Tibial nerve (tissue), 4 donors: ENCODE measurements at places on chromosomes 2 and 18. TPM values are rescaled to one million over a fixed set of nuclear protein-coding genes. Genes with fewer than 3 reads are reported as not detected.

- no peak for DNase-seq
Observed at GRCh38 chr2:158174495-158174894, 72.8 kb downstream of the UPP2 start.

- DNase-seq, result no peak
Observed at GRCh38 chr2:219446101-219446504, 11.5 kb downstream of the SPEG start.

- no peak for DNase-seq
Observed at GRCh38 chr18:44853430-44853829, 172.7 kb downstream of the SETBP1 start.

- DNase-seq, result no peak
Observed at GRCh38 chr18:57542126-57542525, 44.4 kb downstream of the FECH start.

GRCh38 chr2:183564726-183565125 lies 440.5 kb downstream of the NUP35 start:
- DNase-seq, result no peak

- no peak for DNase-seq
Observed at GRCh38 chr2:79576451-79576850, 63.6 kb downstream of the CTNNA2 start.

DNA sequence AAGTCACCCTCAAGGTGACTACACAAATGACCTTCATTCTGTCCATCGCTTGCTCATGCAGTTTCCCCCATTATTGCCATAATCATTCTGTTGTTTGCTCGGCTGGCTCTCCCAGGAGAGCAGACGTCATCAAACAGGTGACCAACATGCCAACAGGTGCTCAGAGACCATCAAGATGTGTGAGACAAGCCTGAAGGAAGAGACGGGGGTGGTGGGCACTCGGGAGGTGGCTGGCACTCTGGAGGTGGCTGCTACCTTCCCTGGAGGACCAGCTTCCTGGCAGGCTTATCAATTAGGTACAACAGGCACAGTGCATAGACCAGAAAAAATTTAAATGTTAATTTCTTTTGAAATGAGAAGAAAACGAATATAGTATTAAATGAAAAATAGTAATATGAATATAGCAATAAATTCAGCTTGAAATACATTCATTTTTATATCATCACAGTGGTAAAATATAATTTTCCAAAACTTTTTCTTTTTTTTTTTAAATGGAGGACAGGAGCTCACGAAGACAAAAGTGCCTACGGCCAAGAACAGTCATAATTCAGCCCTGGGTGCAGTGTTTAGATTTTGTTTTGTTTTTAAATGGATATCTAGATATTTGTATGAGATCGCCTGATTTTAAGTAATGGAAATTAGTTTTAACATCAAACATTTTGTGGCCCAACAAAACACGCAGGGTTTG lies 16.9 kb upstream of the HAAO start:
- DNase-seq, result no peak

Gene C2orf66
- total RNA-seq, result not detected

Gene OTOS
- total RNA-seq, result not detected

Gene UGT1A3
- not detected for total RNA-seq

Gene NEB
- total RNA-seq, result 1.4 TPM
